Mesangial cell (primary cell): ENCODE measurements at places on chromosomes 1 and 21. TPM values are rescaled to one million over a fixed set of nuclear protein-coding genes. Genes with fewer than 3 reads are reported as not detected.

Gene LMX1A
- total RNA-seq, result not detected in 2 replicates

Gene UBASH3A
- total RNA-seq, result not detected in 2 replicates

Gene RGL1
- total RNA-seq, result 2.0 and 6.0 TPM in 2 replicates

Gene ADAMTS4
- total RNA-seq, result 0.25 and 0.49 TPM in 2 replicates
